Stimulated activated CD8-positive, alpha-beta memory T cell treated with anti-CD3 and anti-CD28 coated beads, Interleukin-15, amount 100 ng/mL, for 1 hour (primary cell): ENCODE measurements at places on chromosomes 6 and 20.

GRCh38 chr20:5005326-5005725 lies 4.0 kb upstream of the SLC23A2 start:
- DNase-seq = no peak

DNA sequence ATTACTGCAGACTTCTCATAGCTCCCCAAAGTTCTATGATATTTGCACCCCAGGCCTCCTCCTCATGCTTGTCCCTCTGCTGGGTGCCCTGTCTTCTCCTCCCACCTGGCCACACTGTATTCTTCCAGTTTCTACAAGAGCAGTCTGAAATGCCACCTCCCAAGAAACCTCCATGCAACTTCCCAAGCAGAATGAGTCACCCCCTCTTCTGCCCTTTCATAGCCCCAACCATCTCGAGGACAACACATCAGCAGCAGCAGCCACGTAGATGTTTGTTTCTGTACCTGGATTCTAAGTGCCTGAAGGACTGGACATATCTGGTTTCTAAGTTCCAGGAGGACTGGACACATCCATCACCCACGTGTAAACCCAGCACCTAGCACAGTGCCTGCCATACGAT lies 6.6 kb upstream of the ULBP2 start:
- no peak for DNase-seq

GRCh38 chr6:76592566-76592965 lies 520.1 kb upstream of the IMPG1 start:
- no peak for DNase-seq

DNA sequence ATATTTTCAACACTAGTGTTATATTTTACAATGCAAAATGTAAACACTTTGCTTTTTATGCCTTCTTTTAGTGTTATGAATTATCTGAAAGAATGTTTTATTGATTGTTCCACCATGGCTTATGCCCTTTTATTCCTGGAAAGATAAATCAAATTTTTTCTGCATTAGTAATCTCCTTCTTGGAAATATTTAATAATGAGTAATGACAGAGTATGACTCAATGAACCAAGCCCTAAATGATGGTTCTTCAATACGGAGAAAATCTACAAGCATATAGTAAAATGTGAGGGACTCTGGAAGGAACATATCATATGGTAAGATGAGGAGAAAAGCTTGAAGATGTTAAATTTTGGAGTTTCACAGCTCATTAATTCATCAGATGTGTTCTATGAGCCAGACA lies 929.6 kb downstream of the C6orf118 start:
- DNase-seq = no peak

- no peak for DNase-seq
These were observed 464.1 kb upstream of the ARID1B start for GRCh38 chr6:156313037-156313436.

GRCh38 chr6:11194356-11195218 lies 37.9 kb downstream of the NEDD9 start:
- no peak for DNase-seq

DNA sequence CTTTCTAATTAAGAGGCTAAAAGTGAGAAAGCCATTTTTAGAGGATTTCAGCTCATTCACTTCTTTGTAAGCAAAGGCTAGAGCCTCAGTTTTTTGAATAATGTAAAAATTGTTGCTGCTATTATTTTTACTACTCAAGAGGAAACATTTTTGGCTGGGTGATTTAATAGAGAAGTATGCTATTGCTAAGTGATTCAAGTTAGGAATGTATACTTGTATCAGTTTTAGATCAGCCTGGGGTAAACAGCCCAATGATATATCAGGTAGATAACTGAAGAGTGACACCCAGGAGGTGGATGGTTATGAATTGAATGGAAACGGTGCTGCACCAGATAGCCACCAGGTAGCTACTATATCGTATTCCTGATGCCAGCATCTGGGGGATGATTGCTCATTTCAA lies 9.2 kb downstream of the QKI start:
- DNase-seq = no peak

DNA sequence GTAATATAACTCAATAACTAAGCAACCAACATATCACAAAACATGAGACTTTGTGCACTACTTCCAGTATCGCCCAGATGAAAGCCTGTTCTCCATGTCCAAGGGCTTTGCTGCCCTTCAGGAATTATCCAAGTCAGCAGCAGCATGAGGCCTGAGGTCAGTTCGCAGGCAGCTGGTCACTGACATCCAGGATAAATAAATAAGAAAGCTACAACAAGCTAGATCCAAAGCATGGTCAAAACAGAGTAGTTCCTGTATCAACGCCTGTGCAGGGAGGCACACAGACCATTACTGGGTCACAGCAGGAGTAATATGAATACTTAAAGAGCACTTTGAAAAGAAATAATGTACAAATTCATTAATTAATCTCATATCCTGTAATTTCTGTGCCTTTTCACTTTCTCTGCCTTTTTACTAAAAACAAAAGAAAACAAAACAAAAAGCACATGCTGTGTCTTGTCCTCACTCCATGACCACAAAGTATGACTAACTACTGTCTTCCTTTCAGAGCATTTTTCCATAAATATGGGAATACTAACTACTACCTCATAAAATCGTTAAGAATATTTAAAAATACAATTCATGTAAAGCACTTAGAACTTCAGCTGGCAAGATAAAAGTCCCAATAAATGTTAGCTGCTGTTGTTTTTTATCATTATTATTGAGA lies 374.9 kb upstream of the IRAK1BP1 start:
- no peak for DNase-seq

- DNase-seq = no peak
These were observed 19.9 kb upstream of the PREX1 start for GRCh38 chr20:48847498-48848205.

DNA sequence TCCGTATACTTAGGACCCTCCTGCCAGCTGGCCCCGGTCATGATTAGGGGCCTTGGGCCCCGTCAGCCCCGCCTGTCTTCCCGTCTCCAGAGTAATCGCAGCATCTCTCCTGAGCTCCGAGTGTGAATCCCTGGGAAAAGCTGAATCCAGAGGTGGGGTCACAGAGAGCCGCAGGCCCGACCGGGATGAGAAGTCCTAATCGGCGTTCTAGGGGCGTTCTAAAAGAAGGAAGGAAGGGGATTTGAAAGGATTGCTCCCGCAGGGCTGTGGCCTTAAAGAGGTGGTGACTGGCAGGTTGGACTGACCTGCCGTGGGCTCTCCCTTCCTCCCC lies 371 bp downstream of the HMGN4 start:
- DNase-seq = no peak

DNA sequence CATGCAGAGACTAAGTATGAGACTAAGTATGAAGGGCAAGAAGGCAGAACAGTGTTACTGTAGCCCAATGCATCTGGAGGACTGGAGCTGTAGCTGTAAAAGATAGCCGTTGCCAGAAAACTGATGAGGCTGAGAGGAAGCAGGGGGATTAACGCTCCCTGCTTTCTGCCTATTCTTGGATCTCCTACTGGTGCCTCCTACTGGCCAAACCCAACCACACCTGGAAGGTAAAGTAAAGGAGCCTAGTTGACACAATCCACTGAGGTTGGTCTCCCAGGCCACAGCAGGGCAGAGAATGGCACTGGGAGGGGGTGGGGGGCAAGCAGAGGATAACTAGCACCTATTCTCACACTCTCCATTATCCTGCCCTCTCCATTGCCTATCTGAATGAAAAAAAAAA lies 105.0 kb upstream of the MRPS10 start:
- no peak for DNase-seq

GRCh38 chr6:136365776-136366354 lies 76.2 kb upstream of the BCLAF1 start:
- no peak for DNase-seq

DNA sequence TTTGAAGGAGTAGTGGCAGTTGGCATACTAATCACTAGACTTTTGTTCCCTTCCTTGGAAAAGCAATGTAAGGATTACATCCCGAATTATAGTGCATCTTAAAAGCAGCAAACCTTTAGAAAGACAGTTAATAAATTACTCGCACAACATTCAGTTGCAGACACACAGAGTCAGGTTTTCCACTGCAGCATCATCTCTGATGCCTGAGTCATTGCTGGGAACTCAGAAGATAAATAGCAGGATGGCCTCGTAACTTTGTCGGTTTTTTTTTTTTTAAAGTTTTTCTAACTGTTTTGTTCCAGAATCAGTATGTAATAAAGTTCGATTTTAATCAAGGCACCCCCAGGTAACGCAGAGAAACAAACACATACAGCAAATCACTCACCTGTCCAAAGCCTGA lies 34.3 kb downstream of the GJA10 start:
- DNase-seq = no peak

DNA sequence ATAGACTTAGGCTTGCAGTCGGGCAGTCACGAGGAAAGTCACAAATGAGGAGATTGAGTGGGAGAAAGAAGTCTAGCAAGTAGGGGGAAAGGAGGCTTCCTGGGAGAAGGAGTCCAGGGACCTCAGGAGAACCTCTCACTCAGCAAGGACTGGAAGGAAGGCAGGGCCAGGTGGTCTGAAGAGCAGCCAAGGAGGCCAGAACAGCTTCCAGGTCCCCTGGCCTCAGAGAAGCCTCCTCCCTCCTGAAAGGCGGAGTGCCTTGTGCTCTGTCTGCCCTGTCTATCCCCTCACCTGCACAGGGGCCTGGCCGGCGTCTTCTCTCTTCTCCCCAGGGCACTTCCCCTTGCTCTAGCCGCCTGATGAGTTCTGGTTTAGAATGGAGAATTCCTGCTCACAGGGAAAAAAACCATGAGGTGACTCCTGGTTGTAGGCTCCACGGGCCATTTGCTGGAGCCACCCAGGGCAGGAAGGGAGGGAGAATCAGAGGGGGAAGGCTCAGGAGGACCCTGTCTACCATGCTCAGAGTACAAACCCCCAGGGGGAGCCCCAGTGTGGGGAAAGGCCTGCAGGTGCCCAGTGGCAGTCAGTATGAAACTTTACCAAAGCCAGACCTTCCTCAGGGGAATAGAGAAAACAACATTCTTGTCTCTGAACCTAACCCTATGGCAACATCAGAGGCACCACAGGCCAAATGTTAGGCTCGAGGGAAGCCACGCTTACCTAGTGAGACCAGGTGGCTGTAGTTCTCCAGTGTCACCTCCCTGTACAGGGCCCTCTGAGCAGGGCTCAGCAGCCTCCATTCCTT lies 11.2 kb downstream of the ZNF337 start:
- DNase-seq = no peak

DNA sequence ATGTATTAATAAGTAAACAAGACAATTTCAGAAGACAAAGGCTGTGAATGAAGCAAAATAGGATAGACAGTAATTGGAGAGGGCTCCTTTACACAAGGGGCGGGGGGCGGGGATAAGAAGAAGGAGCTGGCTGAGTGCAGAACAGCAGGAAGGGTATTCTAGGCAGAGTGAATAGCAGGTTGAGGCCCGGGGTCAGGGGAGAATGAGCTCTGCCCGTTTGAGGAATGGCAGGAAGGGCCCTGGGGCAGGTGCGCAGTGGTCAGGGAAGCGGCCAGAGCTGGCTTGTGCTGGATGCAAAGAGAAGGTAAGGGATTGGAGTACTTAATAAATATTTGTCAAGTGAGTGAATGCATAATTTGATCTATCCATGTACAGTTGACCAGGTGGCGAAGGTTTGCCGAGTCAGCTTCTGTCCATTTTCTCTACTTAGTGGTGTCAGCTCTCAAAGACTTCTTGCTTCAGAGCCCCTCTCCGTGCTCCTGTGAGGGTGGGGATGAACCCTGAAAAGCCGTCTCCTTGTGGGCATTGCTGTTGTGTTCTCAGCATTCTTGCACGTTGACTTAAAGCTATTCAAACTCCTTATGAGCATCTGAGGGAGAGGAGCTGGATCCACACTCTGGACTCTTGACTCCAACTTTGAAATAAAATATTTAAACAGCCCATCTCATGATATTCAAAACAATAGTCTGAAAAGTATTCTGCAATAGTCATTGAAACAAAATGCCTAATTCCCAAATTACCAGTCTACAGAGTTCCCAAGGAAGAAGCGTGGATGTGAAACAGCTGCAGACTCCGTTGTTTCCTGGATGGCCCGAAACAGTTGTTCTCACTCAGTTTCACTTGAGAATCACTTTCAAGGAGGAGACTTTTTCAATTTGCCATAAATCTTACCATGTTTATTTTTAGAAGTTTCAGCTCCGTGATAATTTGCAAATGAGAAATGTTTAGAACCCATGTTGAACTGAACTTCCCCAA lies 105.1 kb downstream of the EDN3 start:
- DNase-seq = no peak

- no peak for DNase-seq
These were observed 51.4 kb downstream of the LRRC1 start for GRCh38 chr6:53846250-53846649.

DNA sequence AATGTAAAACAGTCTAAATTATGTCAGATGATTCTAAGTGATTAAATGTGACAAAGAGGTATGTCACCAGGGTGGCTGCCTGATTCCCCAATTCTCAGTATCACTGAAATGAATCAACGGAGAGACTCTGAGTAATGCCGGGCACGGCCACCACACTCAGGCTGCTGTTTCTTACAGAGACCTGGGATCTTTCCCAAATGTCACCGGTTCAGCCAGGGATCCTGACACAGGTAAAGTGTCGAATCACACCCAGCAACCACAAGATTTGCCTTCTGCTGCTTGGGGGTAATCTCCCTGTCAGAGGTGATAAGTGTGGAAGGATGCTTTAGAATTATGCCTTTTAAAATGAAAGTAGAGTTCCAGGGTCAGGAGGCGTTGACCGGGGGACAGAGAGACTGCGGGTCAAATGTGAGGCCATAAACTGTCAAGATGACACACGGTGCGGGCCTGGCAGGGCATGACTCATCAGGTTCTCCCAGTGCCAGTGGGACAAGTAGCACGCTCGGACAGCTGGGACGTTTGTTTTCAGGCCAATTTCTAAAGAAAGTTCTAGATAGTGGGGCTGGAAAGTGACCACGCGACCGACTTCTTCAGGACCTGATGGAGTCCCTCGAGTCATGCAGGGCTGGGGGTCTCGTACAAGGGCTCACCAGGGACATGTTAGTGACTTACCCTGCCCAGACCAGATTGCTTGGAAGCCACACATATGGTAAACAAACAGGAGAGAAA lies 48.9 kb downstream of the PRDM1 start:
- no peak for DNase-seq

DNA sequence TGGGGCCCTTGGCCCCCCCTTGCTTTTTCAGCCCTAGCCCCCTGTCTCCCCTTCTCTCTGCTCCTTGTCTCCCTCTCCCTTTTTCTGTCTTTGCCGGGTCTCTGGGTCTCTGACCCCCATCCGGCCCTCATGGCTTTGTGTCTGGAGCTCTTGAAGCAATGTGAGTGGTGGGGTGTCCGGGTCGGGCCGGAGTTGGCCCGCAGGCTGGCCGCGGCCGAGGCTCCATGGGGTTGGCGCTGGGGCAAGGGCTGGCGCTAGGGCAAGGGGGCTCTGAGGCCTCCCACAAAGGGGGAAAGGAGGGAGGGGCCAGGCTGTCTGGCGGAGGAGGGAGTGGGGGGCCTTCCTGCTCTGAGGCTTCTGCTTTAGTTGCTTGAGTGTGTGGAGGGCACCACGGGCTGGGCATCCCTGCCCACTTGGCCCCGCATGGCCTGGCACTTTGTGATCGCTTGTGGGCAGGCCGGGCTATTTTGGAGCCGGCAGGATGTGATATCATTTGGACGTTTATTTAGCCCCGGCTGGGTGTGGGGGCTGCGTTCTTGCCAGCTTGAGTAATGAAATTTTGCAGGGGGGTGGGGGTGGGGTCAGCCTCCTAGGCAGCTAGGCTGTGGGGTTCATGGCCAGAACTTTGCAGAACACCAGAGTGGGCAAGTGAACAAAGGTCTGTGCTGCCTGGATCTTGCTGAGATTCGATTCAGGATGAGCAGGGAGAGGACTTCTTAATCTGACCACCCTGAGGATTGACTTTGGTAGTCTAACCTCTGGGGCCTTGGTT lies 78.7 kb upstream of the MYL9 start:
- DNase-seq = no peak
